ENCODE measurements at places on chromosomes 5 and 9.

GRCh38 chr5:169027501-169028061, 273.4 kb downstream of the SLIT3 start:
- no peak for DNase-seq

GRCh38 chr9:133558191-133559126, 24.0 kb downstream of the ADAMTSL2 start:
- DNase-seq = peak; percentile 33

GRCh38 chr9:115650768-115651167, 502.8 kb upstream of the PAPPA start:
- no peak for DNase-seq

- no peak for DNase-seq
Measured at GRCh38 chr9:118088090-118088489, 383.9 kb downstream of the TLR4 start.

GRCh38 chr9:4670591-4670990, 4.3 kb upstream of the SPATA6L start:
- DNase-seq = no peak

DNA sequence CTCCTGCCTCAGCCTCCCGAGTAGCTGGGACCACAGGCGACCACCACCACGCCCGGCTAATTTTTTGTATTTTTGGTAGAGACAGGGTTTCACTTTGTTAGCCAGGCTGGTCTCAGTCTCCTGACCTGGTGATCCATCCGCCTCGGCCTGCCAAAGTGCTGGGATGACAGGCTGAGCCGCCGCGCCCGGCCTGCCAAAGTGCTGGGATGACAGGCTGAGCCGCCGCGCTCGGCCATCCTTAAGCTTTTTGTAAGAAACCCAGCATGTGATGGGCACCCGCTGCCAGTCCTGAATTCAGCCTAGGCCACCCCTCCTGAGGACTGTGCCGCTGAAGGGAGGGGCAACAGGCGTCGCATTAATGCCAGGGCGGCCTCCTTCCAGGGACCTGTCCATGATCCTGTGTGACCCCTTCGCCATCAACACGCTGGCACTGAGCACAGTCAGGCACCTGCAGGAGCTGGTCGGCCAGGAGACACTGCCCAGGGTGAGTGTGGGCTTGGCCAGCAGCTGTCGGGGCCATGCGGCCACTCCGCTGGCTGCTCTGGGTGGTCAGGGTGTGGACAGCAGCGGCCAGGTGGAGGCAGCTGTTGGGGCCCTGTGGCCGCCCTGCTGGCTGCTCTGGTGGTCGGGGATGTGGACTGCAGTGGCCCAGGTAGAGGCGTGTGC, 10.5 kb downstream of the NELFB start:
- no peak for DNase-seq

GRCh38 chr9:2227144-2227867, 212.2 kb downstream of the SMARCA2 start:
- DNase-seq = no peak

DNA sequence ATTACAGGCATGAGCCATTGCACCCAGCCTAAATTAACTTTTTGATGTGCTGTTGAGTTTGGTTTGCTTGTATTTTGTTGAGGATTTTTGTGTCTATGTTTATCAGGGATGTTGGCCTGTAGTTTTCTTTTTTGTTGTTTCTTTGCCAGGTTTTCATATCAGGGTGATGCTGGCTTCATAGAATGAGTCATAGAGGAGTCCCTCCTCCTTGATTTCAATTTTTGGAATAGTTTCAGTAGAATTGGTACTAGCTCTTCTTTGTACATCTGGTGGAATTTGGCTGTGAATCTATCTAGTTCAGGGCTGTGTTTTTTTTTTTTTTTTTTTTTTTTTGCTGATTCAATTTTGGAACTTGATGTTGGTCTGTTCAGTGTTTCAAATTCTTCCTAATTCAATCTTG, 1164.3 kb upstream of the DMAC1 start:
- DNase-seq = no peak

- DNase-seq = no peak
Measured at GRCh38 chr5:14687023-14687665, 22.6 kb downstream of the OTULIN start.

- peak; percentile 77 for DNase-seq
Measured at GRCh38 chr5:178234750-178235587, 2.4 kb upstream of the PHYKPL start.

GRCh38 chr9:87609002-87609401, 111.3 kb downstream of the DAPK1 start:
- DNase-seq = no peak

GRCh38 chr5:17056141-17056631, 120.1 kb upstream of the MYO10 start:
- DNase-seq = no peak

- no peak for DNase-seq
Measured at GRCh38 chr9:68538200-68538599, 2.5 kb downstream of the TMEM252 start.

- DNase-seq = peak; percentile 84
Measured at GRCh38 chr9:128863647-128864046, 18.1 kb downstream of the KYAT1 start.

DNA sequence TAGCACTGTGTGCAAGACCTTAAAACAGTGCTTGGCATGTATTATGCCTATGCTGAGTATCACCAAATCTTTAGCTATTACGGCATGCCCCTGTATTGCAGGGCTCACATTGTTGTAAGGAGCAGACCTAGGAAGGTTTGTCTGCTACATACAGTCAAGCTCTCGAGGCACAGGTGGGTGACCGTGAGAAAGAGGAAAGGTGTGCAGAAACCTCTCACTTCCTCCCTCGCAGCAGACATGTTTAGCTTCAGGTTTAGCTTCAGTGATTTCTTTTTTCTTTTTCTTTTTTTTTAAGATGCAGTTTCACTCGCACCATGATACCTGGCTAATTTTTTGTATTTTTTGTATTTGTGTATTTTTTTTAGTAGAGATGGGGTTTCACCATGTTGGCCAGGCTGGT, 275.8 kb upstream of the RIOK2 start:
- no peak for DNase-seq

DNA sequence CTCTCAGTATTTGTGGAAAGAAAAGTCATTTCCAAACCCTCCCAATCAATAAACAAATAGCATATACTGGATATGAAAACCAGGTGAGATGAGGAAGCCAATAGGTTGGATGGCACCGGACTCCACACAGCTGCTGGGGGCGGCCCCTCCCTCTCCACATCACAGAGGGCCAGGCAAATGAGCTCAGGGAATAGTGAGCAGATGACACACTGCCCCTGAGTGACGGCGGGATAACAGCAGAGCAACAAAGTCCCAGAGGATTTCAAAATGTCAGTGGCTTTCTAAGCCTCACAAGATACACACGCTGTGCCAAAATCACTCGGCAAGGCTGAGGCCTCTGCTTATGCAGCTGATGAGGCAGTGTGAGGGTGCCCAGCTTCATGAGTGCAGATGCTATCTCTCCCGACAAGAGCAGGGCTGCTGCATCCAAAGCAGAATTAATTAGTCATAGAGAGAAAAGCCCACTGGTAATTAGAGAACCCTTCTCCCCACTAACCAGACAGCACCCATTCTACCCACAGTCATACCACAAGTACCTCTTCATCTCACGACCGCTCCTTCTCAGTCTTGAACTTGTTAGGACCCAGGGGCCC, 235.0 kb upstream of the NFIL3 start:
- no peak for DNase-seq

DNA sequence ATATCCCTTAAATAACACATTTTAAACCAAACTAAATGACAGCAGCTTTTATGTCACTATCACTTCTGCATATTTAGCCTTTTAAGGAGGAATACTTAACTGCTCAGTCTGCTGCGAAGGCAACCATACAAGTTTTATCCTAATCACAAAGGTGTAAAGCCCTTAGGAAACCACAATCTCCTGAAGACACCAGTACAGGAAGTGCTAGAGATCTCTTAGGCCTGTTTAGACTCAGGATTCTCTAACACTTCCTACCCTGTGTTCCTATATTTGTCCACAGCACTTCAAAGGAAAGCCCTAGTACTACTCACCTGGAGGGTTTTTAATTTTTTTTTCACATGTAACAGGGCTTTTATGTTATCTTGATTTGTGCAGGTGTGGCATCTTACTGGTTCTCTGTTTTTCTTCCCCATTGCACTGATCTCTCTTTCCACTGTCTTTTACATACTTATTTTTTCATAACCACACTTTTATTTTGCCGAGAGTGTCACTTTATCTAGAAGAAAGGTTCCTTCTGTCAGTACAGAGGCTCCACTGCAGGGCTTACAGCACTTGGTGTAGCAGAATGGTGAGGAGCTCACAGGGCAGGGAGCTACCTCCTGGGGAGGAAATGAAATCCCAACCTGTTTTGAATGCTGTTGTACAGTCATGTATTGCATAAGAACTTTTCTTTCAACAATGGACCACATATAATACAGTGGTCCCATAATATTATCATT, 1060.6 kb upstream of the ACO1 start:
- DNase-seq = no peak

GRCh38 chr9:126471084-126471624, 142.6 kb upstream of the LMX1B start:
- DNase-seq = peak; percentile 59

- DNase-seq = no peak
Measured at GRCh38 chr9:82127465-82127864, 138.9 kb downstream of the SPATA31D1 start.

GRCh38 chr9:106820866-106821265, 42.1 kb upstream of the ZNF462 start:
- no peak for DNase-seq

GRCh38 chr5:133397990-133398645, 214.2 kb downstream of the FSTL4 start:
- no peak for DNase-seq

Data from activated CD4-positive, alpha-beta T cell treated with anti-CD3 and anti-CD28 coated beads for 4 hours (primary cell).